Bronchial epithelial cell (primary cell): ENCODE measurements at places on chromosomes 12 and 14. TPM values are rescaled to one million over a fixed set of nuclear protein-coding genes. Genes with fewer than 3 reads are reported as not detected.

- no peak for DNase-seq
Measured at GRCh38 chr12:33156042-33156441, 259.5 kb upstream of the PKP2 start.

HEATR5A gene
- 15.5 and 15.8 TPM in 2 replicates for total RNA-seq

HOXC10 gene
- total RNA-seq, result not detected in 2 replicates

- DNase-seq, result no peak
Measured at GRCh38 chr12:127820271-127820670, 446.7 kb upstream of the TMEM132C start.
